SK-N-DZ (cell line): ENCODE measurements at places on chromosomes 3 and 15.

DNA sequence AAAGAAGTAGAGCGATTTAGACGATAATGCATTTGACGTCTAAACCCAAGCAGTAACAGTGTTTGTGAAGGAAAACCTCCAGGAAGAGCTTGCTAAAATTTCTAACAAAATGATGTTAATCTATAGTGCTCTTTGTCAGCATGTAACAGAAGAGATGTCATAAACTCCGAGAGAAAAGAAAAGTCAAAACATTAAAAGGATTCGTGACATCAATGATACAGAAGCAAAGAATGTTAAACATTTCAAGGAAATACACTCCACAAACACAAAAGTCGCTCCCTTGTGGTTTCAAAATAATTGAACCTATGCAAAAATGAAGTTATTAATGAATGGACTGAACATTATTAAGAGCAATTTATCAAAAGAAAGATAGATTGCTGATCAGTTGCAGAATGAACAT, 27.9 kb downstream of the AADAC start:
- DNase-seq, result no peak

DNA sequence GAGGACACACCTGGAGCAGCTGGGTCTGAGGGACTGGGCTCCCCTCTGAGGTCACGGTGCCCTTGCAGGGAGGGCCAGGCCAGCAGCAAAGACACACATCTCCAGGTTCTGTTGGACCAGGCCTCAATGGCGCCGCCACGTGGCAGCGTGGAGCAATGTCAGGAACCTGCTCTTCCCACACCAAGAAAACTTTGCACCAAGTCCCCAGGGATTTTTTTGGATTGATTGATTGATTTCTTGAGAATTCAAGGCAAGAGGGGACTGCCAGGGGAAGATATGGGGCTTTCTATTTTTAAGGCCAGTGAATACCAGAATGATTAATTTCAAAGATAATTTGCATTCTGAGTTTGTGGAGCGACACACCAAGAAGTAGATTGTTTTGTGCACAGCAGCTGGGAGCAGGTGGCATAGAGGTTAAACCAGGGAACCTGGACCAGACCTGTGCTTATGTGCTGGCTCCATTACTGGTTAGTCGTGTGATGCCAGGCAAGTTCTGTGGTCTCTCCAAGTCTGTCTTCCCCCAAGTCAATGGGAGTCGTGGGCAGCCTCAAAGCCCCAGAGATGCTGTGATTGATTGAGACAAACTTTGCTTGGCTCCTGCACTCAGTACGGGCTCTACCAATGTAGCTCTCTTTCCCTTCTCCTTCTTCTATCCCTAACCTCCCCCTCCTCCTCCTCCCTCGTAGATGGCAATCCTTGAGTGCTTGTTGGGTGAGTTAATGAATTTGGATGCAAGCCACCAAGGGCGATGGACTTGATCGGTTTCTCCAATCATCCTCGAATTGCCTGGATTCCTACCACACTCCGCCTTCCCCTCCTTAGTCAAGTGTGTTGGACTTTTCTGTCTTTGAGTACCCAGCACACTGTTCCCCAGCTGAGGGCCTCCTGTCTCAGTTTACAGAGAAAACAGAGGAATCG, 96.2 kb upstream of the TRPM1 start:
- DNase-seq, result no peak

- DNase-seq, result no peak
Observed at GRCh38 chr3:10189557-10190354, 25.0 kb downstream of the IRAK2 start.

GRCh38 chr3:72629191-72629631, 219.0 kb downstream of the SHQ1 start:
- no peak for DNase-seq

- DNase-seq, result no peak
Observed at GRCh38 chr15:41900526-41901380, 6.9 kb upstream of the SPTBN5 start.

GRCh38 chr3:115110830-115111229, 36.3 kb downstream of the ZBTB20 start:
- no peak for DNase-seq

GRCh38 chr3:170848292-170848917, 21.6 kb downstream of the RPL22L1 start:
- no peak for DNase-seq

DNA sequence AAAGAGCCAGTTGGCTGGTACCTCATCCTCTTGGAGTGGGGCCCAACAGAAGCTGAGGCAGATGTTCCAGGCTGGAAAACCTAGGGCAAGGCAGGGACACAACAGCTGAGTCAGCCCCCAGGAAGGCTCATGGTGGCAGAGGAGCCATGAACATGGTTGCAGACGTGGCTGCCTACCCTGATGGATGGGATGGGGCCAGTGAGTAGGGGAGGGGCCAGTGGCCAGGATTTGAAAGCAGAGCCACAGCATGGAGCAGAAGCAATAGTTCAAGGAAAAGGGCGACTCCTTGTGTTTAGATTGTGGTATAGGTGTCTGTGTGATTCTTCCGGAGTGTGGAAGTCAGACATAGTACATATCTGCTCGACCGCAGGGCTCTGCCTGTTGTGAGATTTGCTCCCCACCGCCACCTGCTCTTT, 24.2 kb downstream of the PXYLP1 start:
- no peak for DNase-seq

DNA sequence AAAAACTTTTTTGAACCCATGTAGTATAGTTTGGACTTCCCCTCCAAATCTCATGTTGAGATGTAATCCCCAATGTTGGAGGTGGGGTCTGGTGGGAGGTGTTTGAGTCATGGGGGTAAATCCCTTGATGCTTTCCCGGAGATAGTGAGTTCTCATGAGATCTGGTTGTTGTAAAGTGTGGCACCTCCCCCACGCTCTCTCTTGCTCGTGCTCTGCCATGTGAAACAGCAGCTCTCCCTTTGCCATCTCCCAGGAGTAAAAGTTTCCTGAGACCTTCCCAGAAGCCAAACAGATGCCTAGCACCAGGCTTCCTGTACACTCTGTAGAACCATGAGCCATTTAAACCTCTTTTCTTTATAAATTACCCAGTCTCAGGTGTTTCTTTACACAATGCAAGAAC, 16.0 kb upstream of the RNU6-1 start:
- no peak for DNase-seq

DNA sequence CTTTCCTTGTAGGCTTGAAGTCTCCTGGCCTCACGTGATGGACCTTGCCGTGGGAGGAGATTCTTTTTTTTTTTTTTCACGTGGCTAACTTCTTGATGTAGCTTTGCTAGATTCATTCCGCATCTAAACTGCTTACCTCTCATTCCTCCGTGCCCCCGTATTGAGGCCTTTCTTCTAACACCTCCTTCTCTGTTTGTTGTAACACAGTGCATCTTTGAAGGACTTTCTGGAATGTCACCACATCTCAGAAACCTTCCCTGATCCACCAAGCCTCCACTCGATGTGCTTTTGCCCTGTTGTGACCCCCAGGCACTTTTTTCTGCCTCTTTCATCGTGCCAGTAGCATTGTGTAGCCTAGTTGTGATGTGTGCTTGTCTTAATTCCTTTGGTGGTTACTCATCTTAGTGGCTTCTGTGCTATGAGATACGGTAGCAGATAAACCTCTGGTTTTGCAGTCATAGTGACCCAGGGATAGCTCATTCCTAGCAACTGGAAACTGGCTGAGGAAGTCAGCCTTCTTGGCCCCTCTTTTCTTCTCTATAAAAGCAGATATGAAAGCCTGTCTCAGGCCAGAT, 1.6 kb upstream of the BNC1 start:
- no peak for DNase-seq

DNA sequence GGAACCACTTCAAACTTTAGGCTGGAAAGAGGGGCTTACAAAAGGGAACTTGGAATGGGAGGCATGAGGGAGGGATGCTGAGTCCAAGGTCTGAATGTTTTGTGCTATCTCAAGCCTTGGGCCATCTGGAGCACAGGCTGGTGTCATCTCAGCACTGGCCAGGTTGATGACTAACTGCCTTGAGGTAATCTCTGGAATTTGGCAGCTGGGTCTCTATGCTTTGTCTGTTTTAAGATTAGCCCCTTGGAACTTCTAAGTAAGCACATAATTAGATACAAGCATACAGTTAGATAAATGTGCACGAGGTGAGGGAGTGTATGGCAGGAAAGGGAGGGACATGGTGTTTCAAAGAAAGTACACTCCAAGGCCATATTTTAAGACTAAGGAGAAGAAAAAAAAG, 252.4 kb upstream of the CCDC54 start:
- no peak for DNase-seq

DNA sequence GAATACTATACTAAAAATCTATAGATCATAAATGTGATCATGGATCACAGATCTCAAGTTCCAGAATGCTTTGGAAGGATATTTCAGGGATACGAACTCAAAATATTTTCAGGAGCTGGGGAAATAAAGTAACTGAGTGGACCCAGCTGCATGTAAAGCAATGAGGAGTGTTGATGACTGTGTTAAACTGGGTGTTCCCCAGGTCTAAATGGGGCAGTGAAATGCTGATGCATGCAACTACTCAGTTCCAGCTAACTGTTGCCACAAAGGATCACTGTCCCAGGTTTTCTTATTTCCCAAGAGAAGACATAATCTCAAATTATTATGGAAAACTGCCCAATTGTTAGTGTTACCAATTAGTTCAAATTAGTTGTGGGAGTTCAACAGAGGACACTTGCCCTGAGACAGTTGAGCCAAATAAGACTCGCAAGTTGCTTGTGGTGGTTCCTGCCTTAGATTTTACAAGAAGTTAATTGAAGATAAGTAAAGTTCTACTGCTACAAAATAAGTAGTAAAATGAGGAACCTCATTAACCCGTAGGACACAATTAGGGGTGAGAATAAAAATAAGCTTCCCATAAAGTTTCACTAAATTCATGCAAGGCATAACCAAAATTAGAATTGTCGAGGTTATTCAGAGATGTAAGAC, 66.3 kb upstream of the IL12A start:
- DNase-seq, result no peak

- no peak for DNase-seq
Observed at GRCh38 chr3:128178782-128179483, 25.7 kb downstream of the EEFSEC start.
